NCI-H774 (cell line): ENCODE measurements at places on chromosomes 2 and 18.

GRCh38 chr2:120576509-120577474, 158.9 kb upstream of the GLI2 start:
- DNase-seq: no peak

DNA sequence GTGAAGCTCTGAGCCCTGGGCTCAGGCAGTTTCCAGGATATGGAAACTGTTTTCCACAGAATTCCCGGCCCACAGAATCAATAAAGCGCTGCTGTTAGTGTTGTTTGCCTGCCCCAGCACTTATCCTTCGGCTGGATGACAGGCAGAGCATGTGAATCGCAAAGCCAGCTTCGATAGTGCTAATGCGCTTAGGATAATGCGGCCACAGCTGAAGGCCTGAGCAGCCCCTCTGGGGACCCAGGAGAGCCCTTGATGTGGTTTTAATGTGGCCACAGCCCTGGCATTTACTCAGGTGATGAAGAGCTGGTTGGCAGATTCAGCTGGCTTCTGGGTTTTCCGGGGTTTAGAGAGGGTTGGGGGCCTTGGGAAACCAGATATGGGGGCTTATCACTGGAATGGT, 23.7 kb downstream of the PCARE start:
- no peak for DNase-seq

DNA sequence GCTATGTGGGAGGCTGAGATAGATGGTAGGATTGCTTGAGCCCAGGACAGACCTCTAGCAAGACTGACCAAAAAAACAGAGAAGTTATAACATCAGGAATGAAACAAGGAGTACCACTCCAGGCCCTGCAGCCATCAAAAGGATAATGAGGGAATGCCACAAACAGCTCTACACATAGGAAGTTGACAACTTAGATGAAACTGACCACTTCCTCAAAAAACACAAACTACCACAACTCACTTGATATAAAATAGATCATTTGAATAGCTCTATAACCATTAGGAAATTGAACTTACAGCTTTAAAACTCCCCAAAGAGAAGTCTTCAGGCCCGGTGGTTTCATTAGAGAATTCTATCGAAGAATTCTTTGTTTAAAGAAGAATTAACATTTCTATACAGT, 12.9 kb upstream of the ESPNL start:
- no peak for DNase-seq

GRCh38 chr2:195514365-195514764, 142.7 kb upstream of the SLC39A10 start:
- no peak for DNase-seq

GRCh38 chr2:145751629-145752028, 1231.7 kb upstream of the ZEB2 start:
- DNase-seq: no peak

DNA sequence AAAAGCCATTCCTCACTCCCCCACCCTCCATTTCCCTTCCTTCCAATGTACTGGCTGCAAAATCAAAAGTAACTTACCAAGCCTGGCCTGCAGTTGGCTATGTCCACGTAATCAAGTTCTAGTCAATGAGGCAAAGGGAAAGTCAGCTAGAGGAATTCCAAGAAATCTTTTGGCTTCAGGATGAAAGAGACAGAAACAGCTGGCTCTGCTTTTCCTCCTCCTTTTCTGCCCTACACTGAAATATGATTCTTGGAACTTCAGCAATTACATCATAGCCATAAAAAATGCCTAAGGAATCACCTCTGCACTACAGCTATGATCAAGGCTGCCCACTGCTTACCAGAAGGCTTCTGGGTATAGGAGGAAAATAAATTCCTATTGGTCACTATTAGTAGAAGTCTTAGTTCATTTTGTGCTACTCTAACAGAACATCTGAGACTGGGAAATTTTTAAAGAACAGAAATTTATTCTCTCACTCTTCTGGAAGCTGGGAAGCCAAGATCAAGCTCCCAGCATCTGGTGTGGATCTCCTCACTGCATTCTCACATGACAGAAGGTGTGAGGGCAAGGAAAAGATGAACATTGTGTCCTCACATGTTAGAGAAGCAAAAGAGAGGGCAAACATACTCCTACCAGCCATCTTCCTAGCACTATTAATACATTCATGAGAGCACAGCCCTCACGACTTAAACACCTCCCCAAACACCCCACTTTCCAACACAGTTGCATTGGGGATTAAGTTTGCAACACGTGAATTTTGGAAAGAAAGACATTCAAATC, 219.9 kb downstream of the TMX3 start:
- DNase-seq: no peak

- no peak for DNase-seq
These were observed 19.1 kb upstream of the SERPINE2 start for GRCh38 chr2:224058048-224058775.

- DNase-seq: no peak
These were observed 57.6 kb downstream of the SDC1 start for GRCh38 chr2:20167356-20167755.

GRCh38 chr2:105144941-105145300, 96.6 kb upstream of the GPR45 start:
- no peak for DNase-seq

GRCh38 chr2:29113027-29113686, 2.1 kb upstream of the CLIP4 start:
- no peak for DNase-seq

GRCh38 chr2:197327472-197328098, 17.0 kb upstream of the ANKRD44 start:
- DNase-seq: no peak

GRCh38 chr2:27724905-27725701, 46.4 kb upstream of the MRPL33 start:
- no peak for DNase-seq

DNA sequence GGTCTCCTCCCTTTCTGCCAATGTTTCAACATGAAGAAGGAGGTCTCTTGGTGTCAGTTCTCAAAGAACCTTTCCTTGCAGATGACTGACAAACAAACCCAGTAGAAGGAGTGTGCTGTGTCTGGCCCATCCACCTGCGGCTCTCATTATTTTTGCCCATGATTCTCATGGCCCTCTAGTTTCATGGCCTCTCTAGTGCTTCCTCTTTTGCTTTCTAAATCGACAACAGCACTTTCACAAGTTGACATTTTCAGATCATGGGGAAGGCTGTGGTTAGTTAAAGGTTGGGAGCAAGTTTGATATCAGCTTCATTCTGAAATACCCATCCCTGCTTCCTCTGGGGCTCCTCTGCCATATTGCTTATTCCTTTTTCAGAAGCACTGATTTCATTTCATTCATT, 805.2 kb downstream of the SLC4A3 start:
- DNase-seq: no peak

DNA sequence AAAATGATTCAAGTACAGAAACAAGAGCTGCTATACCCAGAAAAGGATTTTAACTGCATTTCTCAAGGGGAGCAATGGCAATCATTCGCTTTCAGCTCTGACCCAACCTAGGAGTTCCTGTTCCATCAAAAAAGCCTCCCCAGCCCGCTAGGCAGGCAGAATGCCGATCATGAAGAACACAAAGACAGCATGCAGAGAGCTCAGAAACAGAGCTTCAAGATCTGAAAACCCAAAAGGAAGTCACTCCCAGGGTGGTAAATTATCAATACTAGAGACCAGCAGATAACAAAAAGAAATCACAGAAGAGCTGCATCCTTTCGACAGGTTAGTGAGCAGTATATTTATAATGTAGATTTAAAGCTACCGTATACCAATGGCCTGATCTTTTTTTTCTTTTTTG, 84.8 kb upstream of the CRIM1 start:
- no peak for DNase-seq

DNA sequence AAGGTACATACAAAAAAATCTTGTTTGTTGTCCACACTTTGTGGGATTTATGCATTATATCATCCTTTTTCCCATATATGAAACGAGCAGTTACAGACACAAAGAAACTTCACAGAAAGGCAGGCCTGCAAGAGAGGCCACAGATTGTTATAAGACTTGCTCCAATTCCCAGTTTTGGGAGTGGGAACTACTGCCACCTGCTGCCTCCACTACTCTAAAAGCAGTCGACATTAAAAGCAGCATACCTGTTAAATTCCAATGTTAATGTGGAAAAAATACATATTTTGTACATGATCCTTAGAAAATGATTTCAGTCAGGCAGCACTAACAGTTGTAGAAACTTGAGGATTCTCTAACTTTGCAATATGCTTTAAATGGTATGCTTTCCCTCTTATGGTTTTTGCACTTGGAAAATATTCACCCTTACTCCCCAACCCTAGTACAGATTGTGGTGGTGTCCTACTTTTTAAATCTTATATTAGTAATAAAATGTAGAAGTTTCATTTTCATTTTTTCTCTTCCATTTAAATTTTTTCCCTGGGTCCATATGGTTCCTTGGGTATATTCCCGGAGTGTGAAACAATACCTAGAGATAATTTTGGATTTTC, 37.9 kb downstream of the SLC38A11 start:
- DNase-seq: peak; percentile 47

GRCh38 chr2:236678307-236678975, 108.8 kb downstream of the ACKR3 start:
- no peak for DNase-seq

DNA sequence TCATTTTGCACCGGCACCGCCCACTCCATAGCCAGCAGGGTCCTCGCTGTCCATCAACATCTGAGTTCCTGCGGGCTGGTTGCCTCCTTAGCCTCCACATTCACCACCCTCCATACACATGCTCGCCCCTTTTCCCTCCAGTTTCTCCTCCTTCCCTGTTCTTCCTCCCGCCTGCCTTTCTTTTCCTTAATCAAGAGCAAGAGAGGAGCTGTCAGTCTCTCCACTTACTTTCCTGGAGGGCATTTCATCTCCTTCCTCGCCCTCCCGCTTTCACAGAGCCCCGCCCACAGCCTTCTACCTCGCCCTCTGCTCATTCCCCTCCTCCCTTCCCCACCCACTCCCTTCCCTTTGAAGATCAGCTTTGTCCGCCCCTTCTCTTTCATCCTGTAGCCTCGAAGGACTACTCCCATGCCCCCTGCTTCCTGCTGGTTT, 13.8 kb upstream of the ZBTB7C start:
- no peak for DNase-seq

DNA sequence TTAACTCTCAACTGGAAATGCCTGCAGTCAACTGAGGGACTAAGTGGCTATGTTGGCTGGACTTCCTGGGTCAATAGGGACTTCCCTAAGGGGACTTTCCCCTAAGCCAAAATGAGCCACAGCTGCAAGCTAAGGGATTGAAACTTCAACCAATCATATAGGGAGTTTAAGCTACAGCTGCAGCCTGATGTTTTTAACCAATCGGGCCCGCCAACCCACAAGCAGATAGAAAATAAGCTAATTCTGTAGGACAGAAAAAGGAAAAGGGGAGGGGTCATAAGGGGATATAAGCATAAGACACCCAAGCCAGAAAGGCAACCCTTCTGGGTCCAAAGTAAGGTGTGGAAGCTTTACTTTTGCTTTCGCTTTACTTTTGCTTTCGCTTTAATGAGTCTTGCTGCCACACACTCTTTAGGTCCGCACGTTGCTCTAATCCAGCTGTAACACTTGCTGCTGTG, 927.5 kb downstream of the ERBB4 start:
- no peak for DNase-seq

GRCh38 chr18:24041691-24042090, 27.1 kb downstream of the TTC39C start:
- no peak for DNase-seq

- no peak for DNase-seq
These were observed 251.5 kb upstream of the FN1 start for GRCh38 chr2:215687149-215688031.

DNA sequence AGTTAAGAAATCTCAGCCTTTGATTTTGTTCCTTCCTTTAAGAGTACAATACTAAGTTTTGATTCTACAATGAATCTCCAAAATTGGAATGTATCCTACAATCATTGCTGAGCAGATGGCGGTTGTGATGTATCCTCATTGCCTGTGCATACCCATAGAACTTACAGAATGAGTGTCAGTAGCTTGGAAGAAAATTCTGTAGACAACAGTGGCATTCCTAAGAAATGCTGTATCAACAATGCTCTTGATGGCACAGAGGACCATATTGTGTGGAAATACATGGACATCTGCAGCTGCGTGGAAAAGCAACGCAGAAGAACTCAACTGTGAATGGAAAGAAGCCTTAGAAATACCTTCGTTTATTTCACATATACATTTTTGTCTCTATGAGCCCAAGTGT, 30.2 kb downstream of the GAREM1 start:
- no peak for DNase-seq

DNA sequence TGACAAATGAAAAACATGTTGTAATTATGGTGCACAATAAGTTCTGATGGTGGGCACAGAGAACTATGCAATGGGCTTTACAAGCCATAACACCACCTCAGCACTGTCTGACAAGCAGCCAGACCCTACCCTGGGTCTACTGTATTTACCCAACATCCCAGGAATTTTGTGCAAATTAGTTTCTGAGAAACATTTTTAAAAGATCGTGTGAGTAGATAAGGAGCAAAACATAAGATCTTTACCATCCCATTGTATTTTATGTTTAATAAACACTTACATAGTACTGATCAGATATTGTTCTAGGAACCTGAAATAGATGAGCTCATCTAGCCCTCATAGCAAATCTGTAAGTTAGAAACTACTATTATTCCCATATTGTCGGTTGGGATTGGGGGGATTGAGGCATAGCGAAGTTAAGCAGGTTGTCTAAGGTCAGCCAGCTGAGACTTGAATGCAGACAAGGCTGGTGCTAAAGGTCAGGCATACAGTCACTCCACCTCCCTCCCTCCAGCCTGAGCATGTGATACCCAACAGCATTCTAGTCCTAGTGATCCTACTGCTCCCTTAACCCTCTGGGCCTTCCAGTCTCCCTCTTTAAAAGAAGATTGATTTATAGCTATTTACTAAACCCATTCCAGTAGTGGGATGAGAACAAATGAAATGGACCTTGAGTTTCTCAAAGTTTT, 67.4 kb upstream of the STAM2 start:
- no peak for DNase-seq

DNA sequence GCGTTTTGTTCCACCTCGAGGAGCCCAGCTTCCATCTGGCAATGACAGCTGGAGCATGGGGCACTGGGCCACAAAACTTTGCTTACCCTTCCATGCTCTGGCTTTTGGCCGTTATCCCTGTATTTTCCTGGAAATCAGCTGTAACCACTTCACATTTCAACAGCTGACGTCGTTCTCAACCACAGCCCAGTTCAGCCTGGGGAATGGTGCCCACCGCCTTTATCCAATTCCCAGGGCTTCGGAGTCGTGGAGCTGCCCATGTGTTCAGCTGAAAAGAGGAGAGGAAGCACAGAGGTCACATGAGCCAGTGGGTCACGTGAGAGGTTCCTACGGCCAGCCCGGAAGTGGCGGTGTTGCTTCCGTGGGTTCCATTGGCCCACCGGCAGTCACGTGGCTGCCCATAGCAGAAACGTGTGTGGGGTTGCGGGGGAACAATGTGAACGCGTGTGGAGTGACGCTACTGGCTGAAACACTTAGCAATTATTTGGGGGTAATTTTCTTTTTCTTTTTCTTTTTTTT, 16.7 kb upstream of the EDAR start:
- DNase-seq: no peak

- no peak for DNase-seq
These were observed 77.9 kb downstream of the LIMS1 start for GRCh38 chr2:108612153-108612513.

GRCh38 chr18:43932140-43932539, 654.9 kb upstream of the SYT4 start:
- DNase-seq: peak; percentile 68

DNA sequence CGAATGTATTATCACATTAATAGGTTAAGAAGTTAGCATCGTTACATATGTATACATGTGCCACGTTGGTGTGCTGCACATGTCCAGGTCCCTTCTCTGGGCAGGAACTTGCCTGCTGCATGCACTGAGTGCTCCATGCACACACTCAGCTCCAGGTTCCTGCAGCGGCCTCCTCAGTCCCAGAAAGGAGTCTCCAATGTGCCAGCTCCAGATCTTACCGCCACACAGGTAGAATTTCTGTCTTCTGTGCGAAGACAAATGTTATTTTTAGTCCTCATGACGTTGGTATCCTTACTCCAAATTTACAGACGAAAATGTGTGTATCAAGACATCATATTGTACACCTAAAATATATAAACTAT, 127.1 kb downstream of the GALR1 start:
- no peak for DNase-seq
